ENCODE measurements at places on chromosomes 13 and 19. TPM values are rescaled to one million over a fixed set of nuclear protein-coding genes. Genes with fewer than 3 reads are reported as not detected.

- DNase-seq = peak; percentile 97
Observed at GRCh38 chr19:31378404-31378803, 29.2 kb upstream of the TSHZ3 start.

DNA sequence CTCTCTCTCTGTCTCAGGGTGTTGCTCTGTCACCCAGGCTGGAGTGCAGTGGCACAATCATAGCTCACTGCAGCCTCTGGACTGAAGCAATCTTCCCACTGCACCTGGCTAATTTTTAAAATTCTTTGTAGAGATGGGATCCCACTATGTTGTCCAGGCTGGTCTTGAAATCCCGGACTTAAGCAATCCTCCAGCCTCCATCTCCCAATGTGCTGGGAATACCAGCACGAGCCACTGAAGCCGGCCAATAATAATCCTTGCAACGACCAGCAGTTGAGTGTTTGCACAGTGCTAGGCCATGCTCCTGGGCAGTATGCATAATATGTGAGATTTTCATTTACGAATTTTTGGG, 640 bp upstream of the EPOR start:
- no peak for DNase-seq

- DNase-seq = no peak
Observed at GRCh38 chr13:35848336-35849255, 282.6 kb downstream of the DCLK1 start.

GRCh38 chr19:952680-953444, 27.0 kb downstream of the ARID3A start:
- DNase-seq = no peak

DNA sequence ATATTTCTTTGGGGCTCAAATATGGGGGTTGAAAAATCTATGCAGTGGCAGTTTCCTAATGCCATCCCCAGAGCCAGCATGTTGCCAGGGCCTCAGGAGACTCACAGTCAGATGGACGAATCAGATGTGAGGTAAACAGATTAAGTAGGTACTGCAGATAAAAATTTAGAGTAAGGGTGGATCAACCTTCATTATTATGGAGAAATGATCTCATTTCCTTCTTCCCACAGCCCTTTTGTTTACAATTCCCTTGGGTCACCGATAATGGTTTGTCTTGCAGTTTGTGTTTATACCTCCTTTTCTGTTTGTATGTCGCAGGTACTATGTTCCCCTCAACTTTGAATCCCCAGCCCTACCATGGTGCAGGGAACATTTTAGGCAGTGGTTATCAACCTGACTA, 20.0 kb downstream of the DIAPH3 start:
- DNase-seq = no peak

GRCh38 chr13:32722340-32722739, 136.1 kb downstream of the PDS5B start:
- DNase-seq = no peak

GRCh38 chr13:40152145-40152544, 496.7 kb downstream of the COG6 start:
- DNase-seq = no peak

DNA sequence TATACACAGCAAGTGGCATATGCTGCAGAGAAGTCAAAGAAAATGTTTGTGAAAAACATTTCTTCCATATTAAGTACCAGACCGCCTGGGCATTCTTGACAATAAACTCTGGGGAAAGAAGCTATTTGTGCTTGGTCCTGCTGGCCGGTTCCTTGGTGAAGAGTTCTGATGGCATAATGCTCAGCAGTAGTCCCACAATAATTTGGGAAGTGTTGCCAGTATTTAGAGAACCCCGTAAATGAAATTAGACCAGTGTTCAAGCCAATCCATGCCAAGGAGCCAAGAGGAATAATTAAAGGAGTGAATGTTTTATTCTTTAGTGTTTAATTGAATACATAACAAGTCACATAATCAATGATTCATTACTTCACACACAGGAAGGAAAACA, 6.3 kb downstream of the KCTD12 start:
- DNase-seq = no peak

Gene ARHGEF18
- 18.4 TPM for total RNA-seq

Gene PRDX2
- 64.6 TPM for total RNA-seq

Gene EPSTI1
- 0.03 TPM for total RNA-seq

Gene CEACAM6
- total RNA-seq = not detected

Gene NRTN
- 23.6 TPM for total RNA-seq

Gene CABP5
- total RNA-seq = not detected
